ENCODE measurements at places on chromosomes 11 and 22.
A peak's percentile ranks its signal among the peaks of the same experiment; 100 is the strongest.

DNA sequence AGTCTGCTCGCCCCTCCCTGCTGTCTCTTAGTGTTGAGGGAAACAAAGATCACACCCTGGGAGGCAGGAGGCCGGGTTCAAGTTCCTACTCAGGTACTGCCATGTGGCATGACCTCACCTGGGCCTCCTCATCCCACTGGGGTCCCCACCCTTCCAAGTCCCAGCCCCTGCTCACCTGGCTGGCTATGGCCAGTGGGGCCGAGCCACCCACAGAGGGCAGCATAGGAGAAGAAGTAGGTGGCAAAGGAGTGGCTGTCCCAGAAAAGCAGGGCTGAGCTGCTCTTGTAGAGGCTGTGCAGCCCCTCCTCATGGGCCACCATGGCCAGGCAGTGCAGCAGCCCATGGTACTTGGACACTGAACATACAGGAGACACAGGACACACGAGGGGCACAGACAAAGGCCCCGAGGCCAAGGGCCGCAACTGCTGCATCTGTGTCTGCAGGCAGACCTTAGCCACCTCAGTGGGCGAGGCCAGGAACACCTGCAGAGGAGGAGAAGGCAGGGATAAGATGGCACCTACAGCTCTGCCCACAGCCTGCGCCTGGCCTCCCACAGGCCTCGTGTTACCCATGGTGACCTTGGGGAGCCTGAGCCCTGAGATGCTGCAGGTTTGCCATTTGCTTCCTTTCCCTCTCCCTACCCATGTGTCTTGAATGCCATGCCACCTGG is 50.6 kb upstream of the MPEG1 start:
- peak; percentile 16 for DNase-seq

- DNase-seq, result no peak
Measured at GRCh38 chr22:39996732-39997131, 2.0 kb downstream of the FAM83F start.

GRCh38 chr22:37669586-37669985 is 5.8 kb upstream of the LGALS1 start:
- DNase-seq, result no peak

GRCh38 chr22:23233752-23234408 is 53.6 kb downstream of the BCR start:
- no peak for DNase-seq

DNA sequence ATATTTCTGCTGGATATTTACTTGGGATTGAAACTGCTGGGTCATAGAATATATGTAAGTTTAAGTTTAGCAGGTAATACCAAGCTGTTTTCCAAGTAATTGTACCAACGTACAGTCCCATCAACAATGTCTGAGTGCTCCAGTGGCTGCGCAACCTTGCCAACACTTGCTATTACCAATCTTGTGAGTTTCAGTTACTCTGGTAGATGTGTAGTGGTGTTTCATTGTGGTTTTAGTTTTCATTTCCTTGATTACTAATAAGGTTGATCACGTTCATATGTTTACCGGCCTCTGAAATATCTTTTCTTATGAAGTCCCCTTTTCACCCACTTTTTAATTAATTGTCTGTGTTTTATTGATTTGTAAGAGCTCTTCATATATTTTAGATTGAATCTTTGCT is 370.6 kb upstream of the CADM1 start:
- DNase-seq, result no peak

- DNase-seq, result no peak
Measured at GRCh38 chr22:19357270-19358105, 66.0 kb upstream of the CLTCL1 start.

DNA sequence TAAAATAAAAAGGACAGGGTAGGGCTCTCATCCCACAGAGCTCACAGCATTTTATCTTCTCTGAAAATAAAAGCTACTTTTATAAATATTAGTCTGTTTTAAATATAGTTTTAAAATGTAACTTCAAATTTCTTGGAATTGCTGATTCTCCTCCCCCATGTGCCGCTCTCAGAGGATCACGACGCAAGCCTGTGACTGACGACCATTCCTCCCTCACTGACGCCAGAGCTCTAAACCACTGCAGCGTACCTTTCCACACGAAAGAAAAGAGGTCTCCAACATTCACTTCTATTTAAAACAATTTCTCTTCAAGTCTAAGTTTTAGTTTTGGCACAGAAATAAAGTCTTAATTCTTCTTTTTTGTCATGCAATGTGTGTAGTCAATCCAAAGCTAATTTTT is 9.3 kb downstream of the TOLLIP start:
- DNase-seq, result no peak

- DNase-seq, result peak; percentile 36
Measured at GRCh38 chr22:28907311-28908008, 24.1 kb downstream of the ZNRF3 start.

GRCh38 chr11:64862987-64863390 is 15.4 kb downstream of the EHD1 start:
- DNase-seq, result no peak

DNA sequence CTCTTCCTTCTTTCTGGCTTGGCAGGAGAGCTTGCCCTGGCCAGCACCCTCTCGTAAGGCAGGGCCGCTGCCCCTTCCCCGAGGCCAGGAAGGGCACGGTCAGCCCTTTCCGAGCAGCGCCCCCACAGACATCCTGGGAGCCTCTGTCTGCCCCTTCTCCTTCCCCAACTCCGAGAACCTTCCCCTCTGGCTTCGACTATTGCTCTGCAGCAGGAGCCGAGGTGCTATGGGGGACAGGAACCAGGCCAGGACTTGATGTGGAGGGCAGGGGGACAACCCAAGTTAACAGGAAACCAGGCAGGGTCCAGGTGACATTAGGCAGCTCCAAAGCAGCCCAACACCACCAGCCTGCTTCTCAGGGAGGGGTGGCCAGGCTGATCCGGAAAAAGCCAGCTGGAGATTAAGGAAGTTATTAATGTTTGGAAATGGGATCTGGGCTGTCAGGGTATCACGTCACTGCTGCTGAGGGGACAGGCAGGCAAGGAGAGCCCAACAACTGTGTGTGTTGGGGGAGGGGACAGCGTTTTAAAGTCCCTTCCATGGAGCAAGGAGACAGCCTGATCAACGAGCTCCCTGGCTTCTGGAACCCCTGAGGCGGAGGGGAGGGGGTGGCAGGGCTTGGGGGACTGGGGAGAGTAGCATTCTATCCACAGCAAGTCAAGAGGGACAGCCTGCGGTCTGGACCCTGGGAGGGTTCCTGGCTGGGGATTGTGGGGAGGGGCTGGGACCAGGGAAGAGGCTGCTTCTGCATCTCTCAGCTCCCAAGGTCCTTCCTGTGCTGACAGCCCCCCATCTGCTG is 27.3 kb downstream of the SYT7 start:
- DNase-seq, result no peak

DNA sequence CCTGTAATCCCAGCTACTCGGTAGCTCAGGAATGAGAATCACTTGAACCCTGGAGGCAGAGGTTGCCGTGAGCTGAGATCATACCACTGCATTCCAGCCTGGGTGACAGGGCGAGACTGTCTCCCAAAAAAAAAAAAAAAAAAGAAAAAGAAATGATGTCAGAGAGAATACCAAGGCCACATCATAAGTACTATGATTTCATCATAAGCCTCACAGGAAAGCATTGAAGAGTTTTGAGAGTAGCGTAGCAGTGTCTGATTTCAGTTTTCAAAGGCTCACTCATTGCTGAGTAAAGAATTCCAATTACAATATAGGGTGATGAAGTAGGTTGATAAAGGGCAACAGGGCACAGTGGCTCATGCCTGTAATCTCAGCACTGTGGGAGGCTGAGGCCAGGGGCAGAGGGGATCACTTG is 88.8 kb downstream of the MRTFA start:
- DNase-seq, result no peak

DNA sequence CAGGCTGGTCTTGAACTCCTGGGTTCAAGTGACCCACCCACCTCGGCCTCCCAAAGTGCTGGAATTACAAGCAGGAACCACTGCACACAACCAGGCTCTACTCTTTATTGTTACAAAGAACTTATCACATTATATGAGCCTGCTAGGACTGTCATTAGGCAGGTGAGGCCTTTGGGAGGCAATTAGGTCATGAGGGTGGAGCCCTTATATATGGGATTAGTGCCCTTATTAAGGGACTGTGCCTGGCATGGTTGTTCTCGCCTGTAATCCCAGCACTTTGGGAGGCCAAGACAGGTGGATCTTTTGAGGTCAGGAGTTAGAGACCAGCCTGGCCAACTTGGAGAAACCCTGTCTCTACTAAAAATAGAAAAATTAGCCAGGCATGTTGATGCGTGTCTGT is 10.5 kb upstream of the PSMC3 start:
- no peak for DNase-seq

DNA sequence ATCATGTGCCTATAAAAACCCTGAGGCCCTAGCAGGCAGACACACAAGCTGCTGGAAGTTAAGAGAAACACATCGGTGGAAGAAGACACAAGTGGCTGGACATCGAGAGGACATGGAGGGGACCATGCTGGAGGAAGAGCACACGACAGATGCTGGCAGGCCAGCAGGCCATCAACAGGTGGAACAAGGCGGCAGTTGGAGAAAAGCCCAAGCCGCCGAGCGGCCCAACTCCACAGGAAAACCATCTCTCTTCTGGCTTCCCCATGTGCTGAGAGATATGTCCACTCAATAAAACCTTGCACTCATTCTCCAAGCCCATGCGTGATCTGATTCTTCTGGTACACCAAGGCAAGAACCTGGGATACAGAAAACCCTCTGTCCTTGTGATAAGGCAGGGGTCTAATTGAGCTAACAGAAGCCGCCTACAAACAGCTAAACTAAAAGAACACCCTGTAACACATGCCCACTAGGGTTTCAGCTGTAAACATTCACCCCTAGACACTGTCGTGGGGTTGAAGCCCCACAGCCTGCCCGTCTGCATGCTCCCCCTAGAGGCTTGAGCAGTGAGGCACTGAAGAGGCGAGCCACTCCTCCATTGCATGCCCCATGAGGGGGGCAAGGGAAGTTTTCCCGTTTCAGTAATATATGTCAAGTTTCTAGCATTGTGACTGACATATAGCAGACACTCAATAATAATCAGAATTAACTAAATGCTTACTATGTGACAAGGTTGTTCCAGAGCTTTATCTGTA is 39.0 kb upstream of the MMP20 start:
- peak; percentile 57 for DNase-seq

DNA sequence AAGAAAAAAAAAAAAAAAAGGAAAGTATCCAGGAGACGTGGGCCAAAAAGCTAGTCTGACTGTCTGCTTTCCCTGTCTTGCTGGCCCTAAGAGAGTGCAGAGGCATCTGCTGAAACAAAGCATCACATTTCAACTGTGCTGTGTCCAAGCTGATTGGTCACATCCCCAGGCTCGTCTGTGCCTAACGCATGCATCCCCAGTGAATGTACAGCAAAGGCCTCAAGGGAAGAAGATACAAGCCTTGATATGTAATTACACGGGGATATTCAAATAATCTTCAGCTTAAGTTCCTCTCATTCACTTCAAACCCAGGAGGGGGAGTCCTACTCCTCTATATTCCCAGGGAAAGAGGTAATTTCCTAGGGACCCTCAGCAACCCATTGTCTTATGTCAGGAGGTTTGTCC is 5.4 kb upstream of the SORL1 start:
- DNase-seq, result peak; percentile 20

DNA sequence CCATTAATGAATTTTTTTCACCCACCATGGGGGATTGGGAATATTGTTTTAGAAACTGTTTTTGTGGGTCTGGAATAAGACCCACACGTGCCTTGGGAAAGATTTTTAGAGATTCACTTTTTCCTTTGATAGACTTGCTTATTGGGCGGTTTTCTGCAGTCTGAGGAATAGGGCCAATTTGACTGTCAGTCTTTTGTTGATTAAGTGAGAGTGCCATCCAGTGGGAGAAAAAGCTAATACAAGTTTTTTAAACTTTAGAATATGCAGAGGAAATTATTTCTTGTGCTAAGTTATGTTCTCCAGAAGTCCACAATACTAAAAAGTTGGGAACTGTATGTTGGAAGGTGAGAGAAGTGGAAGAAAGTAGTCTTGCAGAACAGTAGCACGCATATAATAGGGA is 56.1 kb downstream of the PRMT3 start:
- peak; percentile 34 for DNase-seq

GRCh38 chr22:41659941-41660340 is 28.7 kb downstream of the SNU13 start:
- no peak for DNase-seq

DNA sequence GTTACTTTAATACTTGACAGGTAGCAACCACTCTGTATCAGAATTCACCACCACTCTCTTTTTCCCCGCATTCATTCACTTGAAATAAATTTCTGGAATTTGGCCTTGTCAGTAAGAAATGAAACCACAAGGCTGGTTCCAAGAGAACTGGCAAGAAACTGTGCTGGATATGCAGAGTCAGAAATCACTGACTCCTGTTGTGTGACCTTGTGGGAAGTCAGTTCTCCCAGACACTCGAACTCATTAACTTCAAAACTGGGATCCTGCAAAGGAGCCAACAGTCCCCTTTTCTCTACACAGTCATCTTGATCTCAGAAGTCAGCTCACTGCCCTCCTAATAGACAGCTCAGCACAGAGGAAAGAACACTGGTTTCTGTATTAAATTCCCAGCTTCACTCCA is 142.7 kb downstream of the LRRC4C start:
- DNase-seq, result no peak

Data from HAP-1 (cell line).